Activated CD4-positive, alpha-beta T cell treated with anti-CD3 and anti-CD28 coated beads, Interleukin-2, amount 50 U/mL, for 16 hours (primary cell): ENCODE measurements at places on chromosomes 7 and 10.

- DNase-seq = no peak
Observed at GRCh38 chr10:5476918-5477525, 22.3 kb downstream of the CALML5 start.

DNA sequence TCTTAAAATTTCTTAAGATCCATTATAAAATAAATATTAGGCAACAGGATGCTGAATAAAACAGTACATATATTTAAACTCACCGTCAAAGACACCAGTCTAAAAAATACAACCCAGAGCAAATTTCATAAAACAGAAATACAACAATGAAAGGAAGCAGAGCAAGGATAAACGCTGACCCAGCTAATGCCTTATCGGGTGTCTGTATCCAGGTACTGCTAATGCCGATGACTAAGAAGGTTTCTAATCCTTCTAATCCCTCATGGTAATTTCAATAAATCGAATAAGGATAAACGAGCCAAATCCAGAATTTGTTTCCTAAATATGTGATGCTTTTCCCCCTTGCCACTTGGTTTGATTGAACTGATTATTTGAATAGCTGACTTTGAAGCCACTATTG lies 1.7 kb downstream of the HYCC1 start:
- DNase-seq = no peak

- DNase-seq = no peak
Observed at GRCh38 chr7:92478711-92479110, 965 bp upstream of the ERVW-1 start.

GRCh38 chr10:3238115-3238871 lies 65.7 kb upstream of the PITRM1 start:
- DNase-seq = no peak

DNA sequence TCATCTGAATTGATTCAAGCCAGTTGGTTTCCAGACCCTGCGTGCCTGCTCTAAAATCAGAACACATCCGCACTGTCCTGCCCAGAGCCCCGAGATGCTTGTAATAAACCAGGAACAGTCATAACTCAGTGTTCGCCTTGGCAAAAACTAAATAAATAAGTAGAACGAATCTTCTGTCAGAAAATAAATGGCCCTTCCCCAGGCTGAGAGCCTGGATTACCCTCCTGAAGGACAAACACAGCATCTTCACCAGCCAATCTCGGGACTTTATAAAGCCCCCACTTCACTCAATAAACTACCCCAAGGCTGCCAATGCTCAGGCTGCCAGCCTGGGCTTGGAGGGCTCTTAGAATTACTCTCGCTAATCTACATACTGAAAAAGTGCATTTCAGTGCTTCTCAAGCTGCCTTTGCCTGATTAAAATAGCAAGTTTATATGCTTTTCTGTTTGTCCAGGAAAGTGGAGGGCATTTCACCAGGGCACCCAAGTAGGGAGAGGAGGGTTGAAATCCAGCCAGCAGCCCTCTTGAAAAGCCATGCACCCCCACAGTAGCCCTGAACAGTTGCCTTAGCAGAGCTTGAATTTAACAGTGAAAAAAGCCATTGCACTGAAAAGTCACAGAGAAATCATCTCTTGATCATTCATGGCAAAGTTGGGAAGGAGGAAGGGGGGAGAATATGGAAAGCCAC lies 136.6 kb downstream of the CALN1 start:
- no peak for DNase-seq
